ENCODE measurements at places on chromosomes 6 and 20. TPM values are rescaled to one million over a fixed set of nuclear protein-coding genes. Genes with fewer than 3 reads are reported as not detected.

GRCh38 chr6:15301179-15302006, 55.5 kb downstream of the JARID2 start:
- DNase-seq, result no peak

- DNase-seq, result no peak
Observed at GRCh38 chr6:157335829-157336228, 12.5 kb upstream of the TMEM242 start.

GRCh38 chr6:44942201-44942600, 385.9 kb upstream of the RUNX2 start:
- DNase-seq, result no peak

DNA sequence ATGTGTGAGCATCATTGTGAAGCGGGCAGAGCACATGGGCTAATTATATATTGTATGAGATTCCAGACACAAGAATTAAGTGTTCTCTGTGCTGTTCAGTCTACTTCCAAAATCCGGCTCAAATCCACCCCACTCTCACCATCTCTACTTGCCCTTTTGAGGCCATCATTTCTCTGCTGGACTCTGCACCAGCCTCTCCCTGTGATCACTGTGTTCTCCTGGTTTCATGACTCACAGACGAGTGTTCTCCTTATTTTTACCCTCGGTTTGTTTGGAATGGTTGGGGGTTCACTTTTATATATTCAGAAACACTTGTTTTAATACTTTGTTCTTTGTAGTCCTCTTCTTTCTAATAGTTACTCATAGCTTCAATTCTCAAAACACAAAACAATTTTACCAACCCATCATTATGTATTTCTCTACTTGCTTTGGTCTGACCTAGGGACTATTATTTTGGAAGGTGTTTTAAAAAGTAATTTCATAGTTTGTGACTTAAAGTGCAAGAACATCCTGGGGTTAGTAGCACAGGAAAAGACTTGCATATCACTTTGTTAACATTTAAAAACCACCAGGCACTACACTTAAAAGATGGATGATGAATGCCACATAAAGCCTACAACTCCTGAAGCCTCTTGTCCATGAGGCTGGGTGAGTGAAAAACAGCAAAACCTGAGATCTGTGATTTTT, 82.7 kb downstream of the UST start:
- no peak for DNase-seq

Gene MUC21
- polyA plus RNA-seq, result 0.27 TPM

- DNase-seq, result no peak
Observed at GRCh38 chr6:27138837-27139755, 108.4 kb upstream of the PRSS16 start.

Gene AIF1
- polyA plus RNA-seq, result 198 TPM

GRCh38 chr6:46243754-46244153, 73.0 kb upstream of the ENPP5 start:
- DNase-seq, result no peak

Gene COL9A1
- 0.32 TPM for polyA plus RNA-seq

Gene MYLK4
- polyA plus RNA-seq, result 0.52 TPM

Gene COL9A3
- 7.0 TPM for polyA plus RNA-seq

Gene GJA1
- 43.7 TPM for polyA plus RNA-seq

- DNase-seq, result no peak
Observed at GRCh38 chr6:165167861-165168260, 141.5 kb downstream of the C6orf118 start.

Gene BTNL2
- polyA plus RNA-seq, result not detected

Gene LIME1
- polyA plus RNA-seq, result 181 TPM

DNA sequence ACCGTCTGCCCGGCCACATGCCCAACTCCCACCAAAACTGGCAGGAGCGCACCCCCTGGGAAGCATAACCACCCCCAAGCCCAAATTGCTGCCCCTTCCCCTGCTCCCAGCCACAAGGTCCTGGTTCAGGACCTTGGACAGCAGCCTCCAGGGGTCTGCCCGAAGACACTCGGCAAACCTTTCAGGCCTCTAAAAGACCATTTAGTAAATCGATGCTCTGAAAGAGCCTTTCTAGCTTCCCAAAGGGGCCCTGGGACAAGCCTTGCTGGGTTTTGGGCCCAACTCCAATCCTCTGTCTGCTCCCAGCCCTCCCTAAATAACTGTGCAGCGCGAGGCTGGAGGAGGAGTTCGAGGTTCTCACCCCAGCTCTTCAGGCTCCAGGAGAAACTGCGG, 30.5 kb downstream of the GRM4 start:
- peak; percentile 6 for DNase-seq

- no peak for DNase-seq
Observed at GRCh38 chr6:7568021-7568420, 22.0 kb upstream of the SNRNP48 start.

GRCh38 chr6:137933696-137934095, 66.6 kb downstream of the TNFAIP3 start:
- no peak for DNase-seq

Gene FGD2
- 22.1 TPM for polyA plus RNA-seq

GRCh38 chr6:159464816-159465215, 228.2 kb downstream of the SOD2 start:
- DNase-seq, result no peak

Gene FBXO5
- 6.4 TPM for polyA plus RNA-seq

- no peak for DNase-seq
Observed at GRCh38 chr6:43901733-43902230, 131.8 kb downstream of the VEGFA start.

Gene HLA-DOA
- 27.9 TPM for polyA plus RNA-seq

DNA sequence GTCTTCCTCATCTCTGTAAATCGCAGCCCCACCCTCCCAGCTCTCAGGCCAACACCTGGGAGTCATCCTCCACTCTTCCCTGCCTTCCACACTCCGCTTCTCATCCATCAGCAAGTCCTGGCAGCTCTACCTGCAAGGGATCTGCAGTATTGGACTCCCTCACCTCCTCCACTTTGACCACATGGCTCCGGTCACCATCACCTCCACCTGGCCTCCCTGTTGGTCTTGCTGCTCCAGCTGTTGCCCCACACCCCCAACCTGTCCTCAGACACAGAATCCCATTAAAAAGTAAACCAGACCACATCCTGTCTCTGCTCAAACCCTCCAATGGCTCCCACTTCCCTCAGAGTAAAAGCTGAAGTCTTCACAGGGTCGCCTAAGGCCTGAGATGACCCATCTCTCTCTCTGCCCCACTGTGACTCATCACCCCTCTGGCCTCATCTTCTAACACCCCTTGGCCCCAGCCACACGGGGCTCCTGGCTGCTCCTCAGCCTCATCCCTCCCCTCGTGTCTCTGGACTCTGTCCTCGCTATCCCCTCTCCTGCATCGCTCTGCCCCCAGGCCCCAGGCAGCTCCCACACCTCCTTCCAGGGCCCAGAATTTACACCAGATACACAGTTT, 185.1 kb upstream of the SULF2 start:
- DNase-seq, result no peak

- DNase-seq, result no peak
Observed at GRCh38 chr20:21077809-21078345, 28.3 kb downstream of the LINC00237 start.

DNA sequence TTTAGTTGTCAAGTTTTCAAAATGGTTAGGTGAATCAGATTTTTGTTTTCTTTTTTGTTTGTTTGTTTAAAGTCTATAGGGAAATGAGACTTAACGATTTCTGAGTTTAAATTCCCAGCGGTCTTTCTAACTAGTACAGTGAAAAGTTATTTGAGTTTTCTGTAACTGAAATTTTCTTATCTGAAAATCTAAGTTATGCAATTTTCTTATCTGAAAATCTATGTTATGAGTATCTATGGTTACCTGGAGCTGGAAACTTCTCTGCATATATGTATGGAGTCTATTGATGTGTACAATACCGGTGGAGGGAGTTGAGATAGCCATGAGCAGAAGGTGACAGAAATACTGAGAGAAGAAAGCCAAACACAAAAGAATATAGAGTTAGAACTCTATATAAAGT, 102.6 kb downstream of the MANEA start:
- no peak for DNase-seq

DNA sequence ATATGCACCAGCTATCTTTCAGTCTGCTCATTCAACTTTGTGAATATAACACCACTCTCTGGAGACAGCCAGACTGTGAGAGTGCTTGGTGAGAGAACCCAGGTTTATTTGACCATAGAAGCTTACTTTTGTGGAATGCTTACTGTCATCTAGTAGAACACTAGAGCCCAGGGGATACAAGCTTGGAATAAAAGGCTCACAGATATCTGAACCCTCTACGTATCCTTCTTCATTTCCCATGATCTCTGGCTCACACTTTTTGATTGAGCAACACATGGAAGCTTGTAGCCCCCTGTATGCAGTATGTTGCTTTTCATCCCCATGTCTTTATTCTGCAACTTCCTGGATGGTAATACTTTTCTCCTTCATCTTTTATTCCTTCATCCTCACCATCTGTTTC, 835.3 kb upstream of the CITED2 start:
- no peak for DNase-seq

DNA sequence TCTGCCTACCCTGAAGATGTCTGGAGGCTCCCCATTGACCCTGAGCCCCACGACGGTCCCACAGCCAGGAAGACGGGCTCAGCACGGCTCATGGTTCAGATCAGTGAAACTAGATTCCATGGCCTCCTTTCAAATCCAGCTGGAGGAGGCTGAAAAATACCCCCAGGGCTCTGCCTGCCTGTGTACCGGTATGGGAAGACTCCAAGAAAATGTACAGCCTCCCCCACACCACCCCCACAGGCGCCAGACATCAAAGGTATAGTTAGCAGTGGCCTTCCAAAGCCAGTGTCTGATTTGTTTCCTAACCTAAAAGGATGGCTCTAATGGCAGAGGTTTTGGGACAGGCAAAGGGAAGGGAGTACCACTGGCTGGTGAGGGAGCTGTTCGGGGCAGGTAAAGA, 86.2 kb upstream of the SNAP25 start:
- no peak for DNase-seq

DNA sequence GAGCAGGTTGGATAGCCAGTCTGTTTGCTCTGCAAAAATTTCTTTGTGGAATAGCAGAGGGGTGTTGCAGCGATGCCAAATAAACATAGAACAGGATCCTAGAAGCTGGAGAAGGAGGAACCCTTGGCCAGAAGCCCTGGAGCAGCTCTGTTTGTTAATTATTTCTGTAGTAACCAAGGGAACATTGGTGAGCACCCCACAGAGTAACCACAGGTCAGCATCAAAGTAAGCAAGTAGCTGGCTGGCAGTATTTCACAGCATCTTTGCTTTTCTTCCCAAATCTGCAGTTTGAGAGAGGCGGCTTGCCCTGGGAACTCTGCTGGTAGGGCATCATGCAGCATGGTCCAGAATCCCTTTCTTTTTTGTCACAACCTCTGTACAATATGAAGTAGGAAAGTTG, 12.7 kb upstream of the APMAP start:
- no peak for DNase-seq

DNA sequence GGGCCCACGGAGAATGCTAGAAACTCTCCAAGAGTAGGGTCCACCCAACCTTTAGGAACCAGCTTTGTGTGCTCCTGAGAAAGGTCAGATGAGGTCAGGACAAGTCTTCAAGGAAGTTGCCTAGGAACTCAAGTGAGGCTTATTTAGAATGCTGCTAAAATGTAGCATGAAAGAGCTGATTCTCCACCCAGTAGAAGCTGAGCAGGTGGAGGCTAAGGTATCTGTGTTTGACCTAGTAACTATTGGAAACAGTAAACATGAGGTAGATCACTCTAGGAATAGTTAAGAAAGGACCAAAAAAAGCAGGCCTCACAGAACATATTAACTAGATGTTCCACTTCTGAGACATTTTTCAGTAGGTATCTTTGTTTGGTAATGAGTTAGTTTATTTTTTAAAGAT, 13.9 kb downstream of the CEP43 start:
- no peak for DNase-seq

GRCh38 chr6:39321761-39322160, 741 bp downstream of the KCNK16 start:
- no peak for DNase-seq

DNA sequence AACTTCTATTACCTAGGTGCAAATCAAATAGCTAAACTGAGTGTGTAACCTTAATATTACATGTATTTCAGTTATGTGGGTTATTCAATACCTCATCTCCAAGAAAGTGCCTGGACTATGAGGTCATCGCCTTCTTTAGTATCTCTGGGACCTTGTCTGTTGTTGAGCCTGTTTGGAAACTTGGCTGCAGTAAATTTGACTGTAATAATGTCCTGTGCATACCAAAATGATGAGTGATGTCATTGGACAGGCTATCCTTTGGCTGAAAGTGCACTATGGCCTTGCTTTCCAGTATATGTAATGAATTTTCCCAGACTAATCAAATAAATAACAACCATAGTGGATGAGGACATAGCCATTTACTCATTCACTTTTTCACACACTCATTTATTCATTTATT, 455.1 kb downstream of the ADGRB3 start:
- DNase-seq, result no peak

DNA sequence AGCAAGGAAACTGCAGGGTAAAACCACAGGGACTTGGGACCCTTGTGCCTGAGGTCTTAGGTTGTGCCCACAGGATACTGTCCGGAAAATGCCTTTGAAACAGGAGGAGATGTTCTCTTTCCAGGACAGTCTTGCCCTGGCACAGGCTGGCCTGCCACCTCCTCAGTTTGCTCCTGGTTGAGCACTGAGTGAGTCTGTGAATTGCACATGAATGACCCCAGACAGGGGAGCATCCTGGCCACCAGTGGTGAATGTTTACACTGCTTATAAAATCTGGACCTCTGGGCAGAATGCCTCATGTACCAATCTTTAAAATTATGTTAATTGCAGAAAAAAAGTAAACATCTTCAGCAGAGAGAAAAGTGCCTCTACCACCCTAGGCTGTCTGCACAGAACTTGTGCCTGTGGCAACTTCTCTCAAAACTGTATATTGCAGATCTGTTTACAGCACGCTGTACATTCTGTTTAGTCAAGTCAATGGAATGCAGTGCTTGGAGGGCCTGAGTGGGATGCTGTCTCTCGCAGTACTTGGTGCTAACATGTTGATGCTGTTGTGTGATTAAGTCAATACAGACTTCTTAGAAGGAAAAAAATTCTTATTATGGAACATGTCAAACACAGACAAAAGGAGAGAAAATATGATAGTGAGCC, 242.1 kb downstream of the SOD2 start:
- no peak for DNase-seq

DNA sequence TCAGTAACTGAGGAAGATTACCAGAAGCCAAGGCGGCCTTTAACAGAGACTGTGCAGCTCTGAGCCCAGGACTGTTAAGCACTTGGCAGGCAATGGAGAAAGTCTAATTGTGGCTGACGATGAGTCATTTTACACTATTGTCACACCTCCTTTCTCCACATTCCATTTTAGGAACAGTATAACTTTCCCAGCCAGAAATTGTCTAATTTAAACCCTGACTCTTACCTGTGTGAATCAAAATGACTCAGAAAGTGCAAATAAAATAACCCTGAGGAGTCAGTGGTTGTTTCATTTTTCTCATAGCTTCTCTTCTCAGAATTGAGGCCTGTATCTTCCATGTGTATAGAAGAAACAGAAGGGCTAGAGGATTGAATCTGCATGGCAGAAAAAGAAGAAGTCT, 40.0 kb upstream of the OPN5 start:
- no peak for DNase-seq

GRCh38 chr6:76752841-76753240, 680.4 kb upstream of the IMPG1 start:
- DNase-seq, result no peak

Data from thymus (tissue), 14 donors.